AG10803 (cell line): ENCODE measurements at places on chromosomes 5 and 9.

GRCh38 chr9:3809724-3810123 is 283.9 kb upstream of the RFX3 start:
- DNase-seq = peak; percentile 53

- DNase-seq = no peak
Observed at GRCh38 chr9:121736934-121737462, 85.6 kb downstream of the DAB2IP start.

GRCh38 chr5:139417214-139417613 is 13.3 kb upstream of the SPATA24 start:
- DNase-seq = no peak

- no peak for DNase-seq
Observed at GRCh38 chr5:89864941-89865340, 544.6 kb downstream of the CETN3 start.

DNA sequence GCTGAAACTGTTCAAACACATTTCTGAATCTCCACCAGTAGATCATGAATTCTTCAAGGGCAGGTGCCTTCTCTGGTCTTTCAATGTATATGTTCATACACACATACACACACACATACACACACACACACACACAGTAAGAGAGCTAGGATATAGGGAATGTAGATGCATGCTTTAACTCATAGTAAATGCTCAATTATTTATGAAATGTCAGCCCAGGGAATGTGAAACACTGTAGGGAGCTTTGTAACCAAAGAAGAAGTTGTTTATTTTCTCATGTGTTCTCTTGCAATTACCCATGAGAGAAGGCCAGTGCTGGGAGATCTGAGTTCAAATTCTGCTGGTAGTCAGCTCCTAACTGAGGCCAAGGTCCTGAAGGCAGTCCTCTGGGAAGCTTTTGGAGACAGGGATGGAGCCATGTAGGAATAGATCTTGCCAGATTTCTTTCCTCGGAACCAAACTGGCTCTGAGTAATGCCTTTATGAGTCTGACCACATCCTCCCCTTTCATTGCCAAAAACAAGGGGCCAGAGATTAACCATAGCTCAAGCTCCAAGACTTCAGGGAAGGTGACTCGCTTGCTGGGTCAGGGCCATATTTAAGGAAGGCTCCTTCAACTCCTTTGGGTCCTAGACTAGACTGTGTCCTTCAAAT is 487.0 kb upstream of the TNC start:
- DNase-seq = peak; percentile 98

- DNase-seq = no peak
Observed at GRCh38 chr9:120261419-120261818, 318.5 kb downstream of the CDK5RAP2 start.

DNA sequence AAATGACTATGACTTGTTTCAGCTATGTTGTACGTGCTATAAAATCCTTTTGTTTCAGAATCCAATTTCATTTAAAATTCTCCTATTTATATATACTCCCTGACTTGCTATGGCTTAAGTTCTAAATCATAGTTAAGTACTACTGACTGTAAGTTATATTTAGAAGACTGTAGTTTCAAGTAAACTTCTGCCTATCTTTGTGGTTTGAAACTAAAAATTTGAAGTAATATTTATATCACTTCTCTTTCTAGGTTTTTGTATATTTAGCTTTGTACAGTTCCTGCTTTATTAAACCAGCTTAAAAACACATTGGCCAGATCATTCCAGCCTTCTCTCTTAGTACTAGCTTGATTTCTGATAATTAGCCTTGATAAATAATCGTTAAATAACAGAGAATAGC is 196.3 kb downstream of the MLLT3 start:
- DNase-seq = no peak

DNA sequence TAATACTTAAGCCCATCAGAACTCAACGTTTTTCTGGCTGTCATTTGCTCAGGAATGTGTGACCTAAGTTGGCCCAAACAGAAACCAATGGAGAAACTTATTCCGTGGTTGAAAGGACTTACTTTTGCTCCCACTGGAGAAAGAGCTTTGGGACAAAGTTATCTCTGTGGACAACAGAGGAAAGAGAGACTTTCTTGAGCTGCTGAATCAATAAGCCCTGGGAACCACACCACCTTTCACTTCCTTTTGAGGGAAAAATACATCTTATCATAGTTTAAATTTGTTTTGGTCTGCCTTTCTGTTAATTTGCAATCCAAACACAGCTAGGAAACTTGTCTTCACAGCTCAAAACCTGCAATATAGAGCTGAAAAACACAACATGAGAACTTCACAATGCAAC is 62.8 kb upstream of the VCAN start:
- no peak for DNase-seq

GRCh38 chr5:30676223-30676840 is 517.2 kb upstream of the CDH6 start:
- no peak for DNase-seq

DNA sequence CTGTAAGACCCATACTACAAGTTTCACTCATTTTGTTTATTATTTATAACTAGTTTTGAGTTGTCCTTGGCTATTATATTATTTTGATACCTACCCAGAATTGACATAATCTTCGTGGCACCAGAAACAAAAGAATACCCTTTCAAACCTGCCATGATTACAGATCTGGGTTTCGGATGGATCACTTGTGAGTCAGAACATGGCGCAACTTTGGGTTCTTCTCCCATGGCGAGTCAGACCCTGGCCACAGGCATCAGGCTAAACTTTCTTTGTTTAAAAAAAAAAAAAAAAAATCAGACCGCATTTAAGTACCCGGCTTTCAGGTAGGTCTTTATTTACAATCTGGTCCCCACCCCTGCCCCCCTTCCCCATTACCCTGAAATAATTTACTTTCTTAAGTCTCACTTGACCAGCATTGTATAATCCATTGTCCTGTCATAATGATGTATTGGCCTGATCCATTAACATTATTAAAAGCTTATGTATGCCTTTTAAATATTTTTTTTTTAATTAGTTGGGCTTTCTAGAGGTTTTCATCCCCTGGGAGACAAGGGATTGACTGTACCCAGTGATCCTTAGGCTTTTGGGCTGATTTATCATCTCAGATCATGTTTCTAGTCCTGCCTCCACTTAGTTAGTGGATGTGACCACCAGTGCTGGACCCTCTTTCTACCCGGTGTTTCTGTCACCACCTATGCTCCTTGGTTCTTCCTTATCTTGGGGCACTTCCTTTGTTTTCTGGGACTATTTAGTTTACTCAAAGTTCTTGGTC is 43.9 kb downstream of the F2RL2 start:
- peak; percentile 9 for DNase-seq

DNA sequence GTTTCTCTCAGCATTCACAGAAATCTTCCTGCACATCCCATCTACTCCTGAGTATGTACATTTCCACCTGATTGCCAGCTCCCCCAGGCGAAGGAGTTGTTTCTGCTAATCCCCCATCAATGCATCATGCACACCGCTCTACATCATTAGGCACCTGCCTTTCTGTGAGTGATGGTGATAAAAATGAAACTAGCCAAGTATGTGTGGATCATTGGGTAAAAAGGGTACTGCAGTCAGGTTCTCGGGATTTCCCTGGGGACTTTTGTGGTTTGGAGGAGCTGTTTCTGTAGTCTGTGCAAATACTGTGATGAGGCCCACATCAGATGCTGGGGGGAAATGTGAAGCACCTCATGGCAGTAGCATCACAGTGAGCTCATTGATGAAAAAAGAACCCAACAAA is 30.4 kb downstream of the CAMK4 start:
- peak; percentile 5 for DNase-seq
